A673 (cell line): ENCODE measurements at places on chromosomes 7 and 10.

- DNase-seq: no peak
Measured at GRCh38 chr7:23687011-23687410, 7.0 kb downstream of the FAM221A start.

- no peak for DNase-seq
Measured at GRCh38 chr10:21398563-21399231, 126.8 kb downstream of the SKIDA1 start.

DNA sequence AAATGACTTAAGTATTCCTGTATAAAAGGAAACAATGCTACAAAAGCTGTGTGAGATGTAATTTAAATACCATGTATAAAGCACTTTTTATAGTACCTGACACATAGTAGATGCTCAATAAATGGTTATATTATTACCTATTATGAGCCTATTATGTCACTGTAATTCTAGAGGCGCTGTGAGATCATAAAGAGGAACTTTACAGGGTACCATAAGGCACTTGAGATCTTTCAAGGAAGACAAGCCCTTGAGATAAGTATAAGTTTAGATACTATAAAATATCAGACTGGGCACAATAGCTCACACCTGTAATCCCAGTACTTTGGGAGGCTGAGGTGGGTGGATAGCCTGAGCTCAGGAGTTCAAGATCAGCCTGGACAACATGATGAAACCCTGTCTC lies 38.3 kb downstream of the PTTG1IP2 start:
- no peak for DNase-seq

DNA sequence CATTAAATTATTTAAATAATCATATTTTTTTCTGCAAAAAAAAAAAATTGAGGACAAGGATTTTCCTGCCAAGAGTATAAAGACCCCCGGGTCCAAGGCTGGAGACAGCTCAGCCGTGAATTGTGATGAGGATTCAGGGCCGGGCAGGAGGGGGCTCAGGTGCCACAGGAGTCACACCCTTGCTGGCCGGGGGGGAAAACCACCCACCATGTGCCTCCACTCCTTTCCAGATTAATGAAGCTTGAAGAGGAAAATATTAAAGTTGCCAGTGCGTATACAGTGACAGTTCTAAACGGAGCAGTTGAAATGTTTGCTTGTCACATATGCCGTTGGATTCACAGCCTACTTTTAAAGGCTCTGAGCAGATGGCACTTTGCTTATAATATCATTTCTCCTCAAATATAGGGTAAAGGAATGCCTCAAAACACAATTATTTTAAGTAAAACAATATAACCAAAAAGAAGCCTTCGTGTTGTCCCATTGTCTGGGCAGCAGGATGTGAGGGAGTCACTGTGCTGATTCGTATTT lies 49.6 kb downstream of the ADARB2 start:
- no peak for DNase-seq

DNA sequence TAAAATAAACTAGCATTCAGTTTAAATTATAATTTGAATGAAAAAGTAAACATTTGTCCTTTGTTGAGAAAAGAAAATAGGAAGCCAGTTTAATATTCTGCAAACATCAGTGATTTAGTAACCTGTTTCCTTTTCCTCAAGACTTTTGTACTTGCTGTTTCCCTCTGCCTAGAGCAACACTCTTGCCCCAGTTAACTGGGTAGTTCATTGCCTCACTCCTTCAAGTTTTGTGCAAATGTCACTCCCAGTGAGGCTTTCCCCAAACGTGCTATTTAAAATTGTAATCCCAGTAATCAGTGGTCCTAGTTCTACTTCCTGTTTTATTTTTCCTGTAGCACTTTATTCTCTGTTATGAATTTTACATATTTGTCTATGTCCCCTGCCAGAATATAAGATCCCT lies 23.8 kb downstream of the DLD start:
- DNase-seq: no peak

GRCh38 chr7:332020-332517 lies 42.1 kb downstream of the FOXL3 start:
- DNase-seq: no peak

DNA sequence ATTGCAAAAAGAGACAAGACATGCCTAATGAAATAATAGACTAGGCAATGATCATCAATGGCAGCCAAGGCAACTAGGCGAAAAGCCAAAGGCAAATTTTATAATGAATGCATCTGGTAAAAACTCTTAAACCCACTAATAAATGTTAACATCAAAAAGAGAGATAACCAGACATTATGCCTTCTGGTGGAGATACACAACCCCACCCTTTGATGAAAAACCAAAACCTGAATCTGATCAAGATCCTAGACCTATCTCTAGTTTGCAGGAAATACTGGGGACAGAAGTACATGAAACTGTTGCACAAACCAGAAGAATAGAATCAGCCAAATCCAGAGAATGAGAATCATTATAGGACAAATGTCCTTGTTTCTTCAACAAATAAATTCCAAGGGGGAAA lies 22.0 kb upstream of the GSAP start:
- no peak for DNase-seq

- DNase-seq: no peak
Measured at GRCh38 chr10:5163487-5163886, 21.5 kb downstream of the AKR1C8 start.
